ENCODE measurements at places on chromosomes 5 and 9. TPM values are rescaled to one million over a fixed set of nuclear protein-coding genes. Genes with fewer than 3 reads are reported as not detected.

Gene PCDHGB7
- 8.8 TPM for total RNA-seq

Gene SLC4A9
- not detected for total RNA-seq

Gene PCDHB9
- total RNA-seq = 0.59 TPM

Gene SPINK4
- not detected for total RNA-seq

Gene F2RL1
- total RNA-seq = 1.1 TPM

Measured in left ventricle myocardium superior (tissue), 1 donor.